ENCODE measurements at places on chromosomes 12 and 14.
A peak's percentile ranks its signal among the peaks of the same experiment; 100 is the strongest.

- no peak for DNase-seq
Observed at GRCh38 chr12:85759091-85759490, 77.1 kb downstream of the RASSF9 start.

- no peak for DNase-seq
Observed at GRCh38 chr12:22321638-22322037, 12.9 kb downstream of the ST8SIA1 start.

DNA sequence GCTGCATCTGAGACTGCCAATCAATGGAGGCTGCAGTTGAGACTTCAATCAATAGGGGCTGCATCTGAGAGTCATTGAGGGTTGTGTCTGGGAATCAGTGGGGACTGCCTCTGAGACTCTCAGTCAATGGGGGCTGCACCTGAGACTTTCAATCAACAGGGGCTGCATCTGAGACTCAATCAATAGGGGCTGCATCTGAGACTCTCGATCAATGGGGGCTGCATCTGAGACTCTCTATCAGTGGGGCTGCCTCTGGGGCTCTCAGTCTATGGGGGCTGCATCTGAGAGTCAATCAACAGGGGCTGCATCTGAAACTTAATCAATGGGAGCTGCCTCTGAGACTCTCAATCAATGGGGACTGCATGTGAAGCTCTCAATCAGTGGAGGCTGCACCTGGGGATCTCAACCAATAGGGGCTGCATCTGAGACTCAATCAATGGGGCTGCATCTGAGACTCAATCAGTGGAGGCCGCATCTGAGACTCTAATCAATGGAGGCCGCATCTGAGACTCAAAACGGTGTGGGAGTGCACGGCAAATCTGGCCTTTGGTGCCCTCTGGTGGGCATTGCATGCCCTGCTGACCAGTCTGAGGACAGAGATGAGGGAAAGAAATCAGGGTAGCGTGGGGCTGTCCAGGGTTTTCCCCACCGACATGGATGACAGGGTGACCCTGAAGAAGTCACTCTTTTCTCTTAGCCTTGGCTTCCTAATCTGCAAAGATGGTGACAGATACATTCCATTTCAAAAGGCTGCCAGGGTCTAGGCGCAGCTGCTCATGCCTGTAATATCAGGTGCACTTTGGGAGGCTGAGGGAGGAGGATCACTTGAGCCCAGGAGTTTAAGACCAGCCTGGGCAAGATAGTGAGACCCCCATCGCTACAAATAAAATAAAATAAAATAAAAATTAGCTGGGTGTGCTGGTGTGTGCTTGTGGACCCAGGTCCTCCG, 41.3 kb upstream of the EIF5 start:
- DNase-seq = peak; percentile 79

GRCh38 chr14:72792051-72792788, 101.7 kb downstream of the DPF3 start:
- no peak for DNase-seq

GRCh38 chr14:92040431-92041051, 682 bp upstream of the TRIP11 start:
- peak; percentile 55 for DNase-seq

DNA sequence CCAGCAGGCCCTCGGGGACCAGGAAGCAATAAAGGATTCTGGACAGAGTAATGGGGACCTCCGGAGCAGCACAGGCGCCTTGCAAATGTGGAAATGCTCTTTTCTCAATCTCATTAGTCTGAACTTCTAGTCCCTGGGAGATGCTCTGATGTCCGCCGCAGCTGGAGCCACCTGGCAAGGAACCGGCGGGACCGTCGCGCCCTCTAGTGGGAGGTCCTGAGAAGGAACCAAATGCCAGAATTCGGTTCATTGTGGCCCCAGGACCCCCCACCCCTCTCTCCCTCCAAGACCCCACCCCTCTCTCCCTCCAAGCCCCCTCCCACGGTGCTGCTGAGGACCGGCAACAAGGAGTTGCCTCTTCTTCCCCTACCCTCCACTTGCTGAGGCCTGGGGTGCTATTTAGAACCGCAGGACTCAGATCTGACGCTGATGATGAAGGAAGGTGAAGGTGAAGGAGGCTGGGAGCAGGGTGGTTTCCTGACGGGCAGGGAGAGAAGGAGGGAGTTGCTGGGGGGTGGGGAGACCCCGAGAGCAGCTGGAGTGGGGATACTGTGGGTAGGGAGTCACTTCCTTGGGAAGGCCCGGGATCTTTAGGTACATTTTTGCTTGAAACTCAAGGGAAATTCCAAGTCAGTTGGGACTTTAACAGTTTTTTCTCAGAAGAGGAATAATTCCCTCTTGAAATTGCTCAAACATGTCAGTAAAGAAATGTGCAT, 42.5 kb downstream of the SMIM41 start:
- peak; percentile 66 for DNase-seq

GRCh38 chr14:54785778-54786770, 116.6 kb downstream of the GCH1 start:
- no peak for DNase-seq
